Stimulated activated naive CD8-positive, alpha-beta T cell treated with anti-CD3 and anti-CD28 coated beads, Interleukin-15, Interleukin-2, amounts not matched to agents 100 U/mL and 50 U/mL, for 24 hours (primary cell): ENCODE measurements at places on chromosomes 7 and 10.

- DNase-seq = peak; percentile 82
Observed at GRCh38 chr7:50197549-50197948, 104.5 kb upstream of the ZPBP start.

DNA sequence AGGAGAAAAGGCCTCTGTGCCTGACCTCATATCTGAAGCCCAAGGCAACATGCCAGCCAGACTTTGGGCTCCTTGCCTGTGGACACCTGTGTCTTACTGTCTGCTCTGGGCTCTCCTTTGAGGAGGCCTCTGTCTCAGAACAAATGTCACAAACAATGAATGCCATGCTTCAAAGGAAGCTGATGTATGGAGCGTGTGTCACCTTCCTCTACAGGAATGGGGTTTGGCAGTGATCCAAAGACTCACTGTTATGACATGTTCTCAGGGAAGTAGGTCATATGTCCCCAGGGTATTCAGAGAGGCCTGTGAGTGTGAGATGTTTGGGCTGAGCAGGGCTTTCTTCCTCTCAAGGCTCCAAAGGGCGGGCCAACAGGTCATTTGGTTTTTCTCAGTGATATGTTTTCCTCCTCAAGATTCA, 38.4 kb downstream of the PTPRE start:
- DNase-seq = no peak

DNA sequence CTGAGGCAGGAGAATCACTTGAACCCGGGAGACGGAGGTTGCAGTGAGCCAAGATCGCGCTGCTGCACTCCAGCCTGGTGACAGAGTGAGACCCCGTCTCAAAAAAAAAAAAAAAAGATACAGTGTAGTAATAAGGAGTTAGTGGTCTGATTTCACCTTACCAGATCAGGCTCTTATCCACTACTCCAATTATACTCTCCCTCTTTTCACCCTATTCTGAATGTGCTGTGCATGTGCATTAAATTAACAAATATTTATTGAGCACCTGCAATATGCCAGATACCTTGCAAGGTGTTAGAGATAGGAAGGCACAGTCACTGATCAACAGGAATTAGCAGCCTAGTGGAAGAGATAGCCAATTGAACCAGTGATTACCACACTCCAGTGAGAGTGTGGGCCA, 241.9 kb upstream of the LRGUK start:
- no peak for DNase-seq

- DNase-seq = no peak
Observed at GRCh38 chr10:88923520-88923919, 29.1 kb downstream of the ACTA2 start.

DNA sequence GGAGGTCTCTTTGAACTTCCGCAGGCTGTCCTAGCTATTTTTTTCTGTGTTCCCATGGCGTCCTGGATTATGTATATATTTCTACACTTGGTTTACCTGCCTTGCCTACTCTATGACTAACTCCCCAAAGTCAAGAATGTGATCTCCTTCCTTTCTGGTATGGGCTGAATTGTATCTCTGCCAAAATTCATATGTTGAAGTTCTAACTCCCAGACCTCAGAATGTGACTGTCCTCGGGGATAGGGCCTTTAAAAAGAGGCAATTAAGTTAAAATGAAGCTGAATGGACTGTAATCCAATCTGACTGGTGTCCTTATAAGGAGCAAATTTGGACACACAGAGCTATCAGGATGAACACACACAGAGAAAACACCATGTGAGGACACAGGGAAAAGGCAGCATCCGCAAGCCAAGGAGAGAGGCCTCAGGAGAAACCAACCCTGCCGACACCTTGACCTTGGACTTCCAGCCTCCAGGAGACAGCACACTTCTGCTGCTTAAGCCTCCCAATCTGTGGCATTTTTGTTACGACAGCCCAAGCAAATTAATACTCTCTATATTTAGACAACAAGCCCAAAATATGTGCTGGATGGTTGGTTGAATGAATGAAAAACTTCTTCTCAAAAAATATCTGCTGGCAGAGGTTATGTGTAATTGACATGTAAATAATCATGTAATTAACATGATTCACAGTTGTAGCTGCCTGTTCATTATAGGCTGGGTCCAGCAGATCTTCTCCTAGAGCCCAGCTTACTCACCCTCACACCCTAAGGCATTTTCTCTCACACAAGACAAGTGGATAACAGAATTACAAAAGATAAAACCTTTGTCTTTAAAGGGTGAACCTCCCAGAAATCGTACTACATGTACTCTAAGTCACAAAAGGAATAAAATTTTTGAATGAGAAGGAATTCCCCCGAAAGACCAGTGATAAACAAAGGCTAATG, 123.7 kb downstream of the CUBN start:
- DNase-seq = no peak

DNA sequence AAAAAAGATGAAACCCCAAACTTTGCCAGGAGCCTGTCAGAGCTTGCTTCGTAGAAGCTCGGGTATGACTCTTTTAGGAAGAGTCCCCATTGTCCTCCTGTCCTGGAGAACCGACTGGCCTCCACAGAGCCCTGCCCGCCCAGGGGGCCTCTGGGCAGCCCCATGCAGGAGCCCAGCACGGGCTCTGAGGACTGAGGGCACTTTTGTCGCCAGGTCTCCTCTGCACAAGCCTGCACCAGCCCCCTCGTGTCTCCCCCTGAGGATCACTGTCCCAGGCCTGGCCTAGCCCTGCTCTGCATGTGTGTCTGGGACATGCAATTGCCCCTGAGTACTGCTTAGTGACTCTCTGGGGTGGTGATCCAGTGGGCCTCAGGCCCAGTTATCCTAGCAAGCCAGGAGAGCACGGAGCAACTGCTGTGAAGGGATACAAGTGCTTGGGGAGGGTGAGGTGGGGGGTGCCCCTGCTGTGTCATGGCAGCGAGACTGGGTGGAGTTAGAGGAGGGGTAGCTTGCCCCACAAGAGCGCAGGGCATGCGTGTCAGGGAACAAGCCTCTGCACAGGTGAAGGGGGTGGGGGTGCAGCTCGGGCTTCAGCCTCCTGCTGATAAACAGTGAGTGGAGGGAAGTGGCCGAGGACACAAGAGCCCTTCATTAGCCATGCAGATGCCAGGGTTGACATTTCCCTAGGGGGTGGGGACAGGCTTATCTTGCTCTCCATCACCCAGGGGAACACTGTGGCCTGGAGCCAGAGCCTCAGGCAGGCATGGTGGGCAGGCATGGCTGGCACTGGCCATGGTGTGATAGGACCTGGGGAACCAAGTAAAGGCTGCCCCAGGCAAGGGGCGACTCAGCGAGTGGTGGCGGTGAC, 143.4 kb downstream of the C10orf105 start:
- DNase-seq = no peak

DNA sequence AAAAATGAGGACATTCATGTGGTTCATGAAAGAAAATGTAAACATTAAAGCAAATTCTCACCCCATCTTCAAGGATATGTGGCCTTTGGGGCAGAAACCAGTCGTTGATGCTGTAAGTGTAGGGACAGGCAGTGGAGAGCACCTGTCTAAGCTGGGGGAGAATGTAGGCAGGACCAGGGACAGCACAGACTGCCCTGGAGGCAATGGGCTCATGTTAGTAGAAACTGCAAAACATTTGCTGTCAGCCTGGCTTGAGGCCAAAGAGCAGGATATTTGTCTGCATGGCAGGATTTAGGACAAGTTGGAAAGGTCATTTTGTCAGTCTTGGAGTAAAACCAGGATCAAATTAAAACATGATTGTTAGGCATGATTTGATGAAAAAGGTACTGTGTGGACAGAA, 211.6 kb upstream of the AGK start:
- DNase-seq = no peak

DNA sequence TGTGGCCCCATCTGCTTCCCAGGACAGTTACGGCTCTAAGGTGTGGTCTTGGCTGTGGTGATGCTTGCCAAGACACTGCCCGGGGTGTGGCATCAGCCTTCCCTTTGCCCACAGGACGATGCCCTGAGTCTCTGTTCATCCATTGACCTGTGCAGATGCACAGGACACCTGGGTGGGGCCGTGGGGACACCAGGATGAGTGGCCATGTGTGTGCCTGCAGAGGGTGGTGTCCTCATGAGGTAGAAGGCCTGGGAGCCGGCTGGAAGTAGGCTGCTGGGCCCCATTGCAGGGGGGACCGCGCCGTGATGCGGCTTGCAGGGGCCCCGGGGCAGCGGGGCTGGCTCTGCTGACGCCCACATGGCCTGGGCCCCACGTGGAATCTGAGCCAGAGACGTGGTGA, 22.4 kb upstream of the PWWP2B start:
- no peak for DNase-seq

GRCh38 chr7:37174460-37174859, 274.2 kb downstream of the ELMO1 start:
- DNase-seq = no peak

GRCh38 chr10:13969118-13969791, 361.5 kb downstream of the FRMD4A start:
- DNase-seq = no peak
